ENCODE measurements at places on chromosomes 13 and 19.
A peak's percentile ranks its signal among the peaks of the same experiment; 100 is the strongest.

- no peak for DNase-seq
Observed at GRCh38 chr13:65783383-65783782, 1446.8 kb downstream of the PCDH9 start.

DNA sequence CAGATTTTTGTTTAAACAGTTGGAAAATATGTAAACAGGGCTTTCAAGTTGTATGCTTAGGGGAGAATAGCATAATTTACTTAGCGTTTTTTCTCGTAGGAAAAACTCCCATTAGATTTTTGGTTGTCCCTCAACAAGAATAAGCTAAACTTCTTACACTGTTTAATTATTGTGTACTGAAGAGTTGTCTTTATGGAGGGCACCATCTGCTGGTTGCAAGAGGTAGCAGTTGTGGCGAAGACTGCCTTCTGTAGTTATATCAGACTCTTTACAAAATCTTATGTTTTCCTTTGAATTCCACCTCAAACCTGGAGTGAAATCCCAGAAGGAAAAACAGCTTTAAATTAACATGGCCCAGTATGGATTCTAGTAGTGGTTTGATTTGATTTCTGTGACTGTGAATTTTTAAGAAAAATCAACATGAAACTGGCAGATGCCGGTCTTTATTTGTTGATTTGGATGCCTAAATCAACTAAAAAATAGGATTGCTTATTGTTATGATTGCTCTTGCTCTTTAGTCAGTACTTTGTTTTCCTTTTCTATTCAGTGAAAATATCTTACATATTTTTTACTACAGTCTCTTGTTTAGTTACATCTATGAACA lies 53.4 kb downstream of the PDS5B start:
- peak; percentile 58 for DNase-seq

DNA sequence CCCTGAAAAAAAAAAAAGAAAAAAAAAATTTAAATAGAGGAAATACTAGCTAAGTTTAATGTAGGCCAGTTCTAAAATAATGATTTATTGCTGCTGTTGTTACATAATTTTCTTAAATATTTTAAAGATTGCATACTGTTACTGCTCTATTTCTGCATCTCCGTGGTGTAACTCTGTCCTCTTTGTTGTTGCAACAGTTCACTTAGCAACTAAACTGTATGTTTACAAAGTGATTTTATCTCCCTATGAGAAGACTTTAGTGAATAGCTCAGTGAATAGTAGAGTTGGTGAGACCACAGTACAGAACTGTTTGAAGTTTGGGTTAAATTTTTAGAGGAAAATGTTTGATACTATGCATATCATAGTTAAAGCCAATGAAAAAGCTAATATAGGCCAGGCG lies 19.4 kb downstream of the BRCA2 start:
- DNase-seq = no peak

GRCh38 chr19:12603714-12604113 lies 6.9 kb downstream of the ZNF490 start:
- no peak for DNase-seq

- no peak for DNase-seq
Observed at GRCh38 chr19:44807652-44808462, 1.0 kb upstream of the BCAM start.

GRCh38 chr19:41882568-41883462 lies at the start of gene ARHGEF1:
TSS of gene ARHGEF1 (plus strand) at chr19:41883184. CDS start at chr19:41888083, 4,899 bp downstream.
- peak; percentile 69 for DNase-seq

DNA sequence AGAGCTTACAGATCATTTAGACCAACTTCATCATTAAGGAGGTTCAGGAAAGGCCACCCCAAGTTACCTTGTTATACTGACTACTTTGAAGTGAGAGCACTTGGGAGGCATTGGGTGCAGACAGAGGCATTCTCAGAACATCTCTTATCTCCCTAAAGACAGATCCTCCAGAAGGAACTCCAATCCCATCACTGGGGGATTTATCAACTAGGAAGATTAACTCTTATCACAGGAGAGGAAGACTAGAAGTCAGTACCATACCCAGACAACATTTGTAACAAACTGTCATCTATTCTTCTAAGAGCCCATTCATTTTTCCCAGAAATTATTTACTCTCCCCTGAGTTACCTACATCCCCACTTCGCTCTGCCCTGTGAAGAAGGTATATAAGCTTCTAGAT lies 5.8 kb upstream of the RFXAP start:
- DNase-seq = peak; percentile 37

GRCh38 chr13:74301258-74301935 lies 167.2 kb upstream of the KLF12 start:
- no peak for DNase-seq

- DNase-seq = no peak
Observed at GRCh38 chr13:107088061-107088460, 520.1 kb upstream of the ARGLU1 start.

DNA sequence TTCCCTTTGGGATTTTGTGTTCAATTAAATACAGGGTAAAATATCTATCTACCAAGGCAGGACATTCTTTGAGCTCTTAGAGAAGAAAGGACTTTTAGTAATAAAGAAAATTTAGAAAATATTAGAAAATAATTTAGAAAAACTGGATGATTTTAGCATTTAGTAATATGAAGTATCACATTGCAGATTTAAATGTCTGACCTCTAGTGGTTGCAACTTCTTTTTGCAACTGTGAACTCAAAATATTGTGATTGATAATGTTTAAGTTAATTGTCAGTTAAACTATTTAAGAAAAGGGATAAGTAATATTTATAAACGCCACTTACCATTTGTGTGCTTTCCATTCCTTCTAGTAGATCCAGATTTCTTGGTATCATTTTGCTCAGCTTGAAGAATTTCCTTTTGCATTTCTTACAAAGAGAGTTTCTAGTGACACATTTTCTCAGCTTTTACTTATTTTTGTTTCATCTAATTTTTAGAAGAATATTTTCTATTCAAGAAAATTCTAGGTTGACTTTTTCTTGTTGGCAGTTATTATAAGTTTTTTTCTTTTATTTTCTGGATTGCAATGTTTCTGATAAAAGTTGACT lies 10.3 kb upstream of the POSTN start:
- DNase-seq = no peak

DNA sequence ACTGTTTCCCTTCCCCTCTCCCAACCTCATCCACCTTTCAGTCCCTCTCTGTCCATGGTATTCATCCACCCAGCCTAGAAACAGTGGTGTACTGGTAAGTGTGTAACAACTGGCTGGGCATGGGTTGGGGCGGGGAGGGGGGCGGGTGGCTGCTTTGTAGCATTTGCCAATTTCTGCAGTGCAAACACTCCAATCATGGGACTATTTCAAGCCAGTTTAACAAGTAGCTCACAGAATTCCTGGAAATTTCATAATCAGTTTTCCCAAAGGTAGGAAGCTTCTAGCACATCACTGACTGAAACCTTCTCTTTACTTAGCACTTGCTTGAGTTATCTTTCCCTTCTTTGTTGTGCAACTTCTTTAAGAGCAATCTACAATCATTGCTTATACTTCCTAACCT lies 100.8 kb upstream of the WASF3 start:
- DNase-seq = no peak

GRCh38 chr13:113087923-113088690 lies 17.5 kb upstream of the F7 start:
- no peak for DNase-seq

DNA sequence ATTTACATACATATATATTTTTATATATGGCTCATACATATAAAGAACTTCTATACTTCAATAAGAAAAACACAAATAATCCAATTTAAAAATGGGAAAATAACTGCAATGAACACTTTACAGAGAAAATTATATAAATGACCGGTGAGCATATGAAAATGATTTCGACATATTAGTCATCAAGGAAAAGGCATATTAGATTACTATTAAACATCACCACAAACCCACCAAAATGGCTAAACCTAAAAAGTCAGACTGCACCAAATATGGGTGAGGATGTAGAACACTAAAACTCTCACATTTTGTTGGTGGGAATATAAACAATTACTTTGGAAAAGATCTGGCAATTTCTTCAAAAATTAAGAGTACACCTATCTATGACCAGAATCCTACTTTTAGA lies 316.2 kb downstream of the ENOX1 start:
- DNase-seq = no peak

- no peak for DNase-seq
Observed at GRCh38 chr13:91529739-91530482, 131.5 kb downstream of the GPC5 start.

- DNase-seq = no peak
Observed at GRCh38 chr19:19581391-19581790, 37.1 kb downstream of the PBX4 start.

- DNase-seq = no peak
Observed at GRCh38 chr19:38524994-38525634, 91.6 kb downstream of the RYR1 start.

GRCh38 chr19:35500611-35501010 lies 10.3 kb upstream of the KRTDAP start:
- DNase-seq = no peak

- DNase-seq = peak; percentile 79
Observed at GRCh38 chr19:3108775-3109174, 14.6 kb downstream of the GNA11 start.

- DNase-seq = no peak
Observed at GRCh38 chr13:42259515-42259914, 12.4 kb upstream of the AKAP11 start.

- DNase-seq = no peak
Observed at GRCh38 chr19:13012690-13013608, 17.7 kb downstream of the NFIX start.

- no peak for DNase-seq
Observed at GRCh38 chr19:10725415-10725814, 7.5 kb downstream of the DNM2 start.

- no peak for DNase-seq
Observed at GRCh38 chr19:6414793-6415590, 9.6 kb downstream of the KHSRP start.

DNA sequence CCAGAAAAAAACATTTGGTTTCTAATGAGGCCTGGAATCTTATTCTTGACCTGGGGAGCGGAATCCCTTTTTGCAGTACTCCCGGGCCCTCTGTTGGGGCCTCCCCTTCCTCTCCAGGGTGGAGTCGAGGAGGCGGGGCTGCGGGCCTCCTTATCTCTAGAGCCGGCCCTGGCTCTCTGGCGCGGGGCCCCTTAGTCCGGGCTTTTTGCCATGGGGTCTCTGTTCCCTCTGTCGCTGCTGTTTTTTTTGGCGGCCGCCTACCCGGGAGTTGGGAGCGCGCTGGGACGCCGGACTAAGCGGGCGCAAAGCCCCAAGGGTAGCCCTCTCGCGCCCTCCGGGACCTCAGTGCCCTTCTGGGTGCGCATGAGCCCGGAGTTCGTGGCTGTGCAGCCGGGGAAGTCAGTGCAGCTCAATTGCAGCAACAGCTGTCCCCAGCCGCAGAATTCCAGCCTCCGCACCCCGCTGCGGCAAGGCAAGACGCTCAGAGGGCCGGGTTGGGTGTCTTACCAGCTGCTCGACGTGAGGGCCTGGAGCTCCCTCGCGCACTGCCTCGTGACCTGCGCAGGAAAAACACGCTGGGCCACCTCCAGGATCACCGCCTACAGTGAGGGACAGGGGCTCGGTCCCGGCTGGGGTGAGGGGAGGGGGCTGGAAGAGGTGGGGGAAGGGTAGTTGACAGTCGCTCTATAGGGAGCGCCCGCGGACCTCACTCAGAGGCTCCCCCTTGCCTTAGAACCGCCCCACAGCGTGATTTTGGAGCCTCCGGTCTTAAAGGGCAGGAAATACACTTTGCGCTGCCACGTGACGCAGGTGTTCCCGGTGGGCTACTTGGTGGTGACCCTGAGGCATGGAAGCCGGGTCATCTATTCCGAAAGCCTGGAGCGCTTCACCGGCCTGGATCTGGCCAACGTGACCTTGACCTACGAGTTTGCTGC lies at the start of gene ICAM4:
ICAM4 (plus strand) TSS at position 153 of the 935 bp plus-strand sequence; CDS start at position 211, 58 bp downstream.
- no peak for DNase-seq

DNA sequence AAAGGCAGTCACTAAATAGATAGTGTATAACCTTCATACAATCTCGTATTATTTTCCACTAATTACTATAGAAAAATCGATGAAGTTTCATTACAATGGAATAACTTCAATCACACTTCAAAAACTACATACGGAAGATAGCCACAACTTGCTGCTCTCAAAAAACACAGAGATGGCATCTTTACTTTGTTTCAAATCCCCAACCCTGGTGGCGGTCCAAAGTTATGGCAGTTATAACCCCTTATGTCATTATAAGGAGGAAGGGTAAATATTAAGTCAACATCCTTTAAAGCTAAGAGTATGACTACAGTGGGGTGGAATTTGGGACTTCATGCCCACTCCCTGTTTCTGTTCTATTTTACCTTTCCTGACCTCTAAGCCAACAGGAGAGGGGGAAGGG lies 146.5 kb downstream of the LACC1 start:
- no peak for DNase-seq

GRCh38 chr13:95212983-95213850 lies 88.0 kb downstream of the ABCC4 start:
- DNase-seq = no peak

- peak; percentile 29 for DNase-seq
Observed at GRCh38 chr19:292281-292884, 1.2 kb upstream of the PLPP2 start.

DNA sequence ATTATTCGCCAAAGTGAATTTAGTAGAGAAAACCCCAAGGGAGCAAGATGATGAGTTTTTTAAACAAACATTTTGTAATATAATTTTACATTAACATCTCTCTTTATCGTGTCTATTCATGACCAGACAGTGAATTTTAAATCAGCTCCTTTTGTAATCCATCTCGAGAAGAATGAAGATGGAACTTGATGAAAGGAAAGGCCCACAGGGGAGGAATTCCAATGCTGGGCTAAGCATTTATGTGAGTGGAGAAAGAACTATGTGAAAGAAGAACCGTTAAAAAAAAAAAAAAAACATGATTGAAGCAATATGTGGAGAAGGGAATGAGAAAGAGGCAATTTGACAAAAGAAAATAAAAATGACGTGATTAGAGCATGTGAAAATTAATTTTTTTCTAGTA lies 170.6 kb downstream of the KCTD12 start:
- no peak for DNase-seq

- peak; percentile 42 for DNase-seq
Observed at GRCh38 chr13:33207615-33207961, 78.0 kb downstream of the STARD13 start.

DNA sequence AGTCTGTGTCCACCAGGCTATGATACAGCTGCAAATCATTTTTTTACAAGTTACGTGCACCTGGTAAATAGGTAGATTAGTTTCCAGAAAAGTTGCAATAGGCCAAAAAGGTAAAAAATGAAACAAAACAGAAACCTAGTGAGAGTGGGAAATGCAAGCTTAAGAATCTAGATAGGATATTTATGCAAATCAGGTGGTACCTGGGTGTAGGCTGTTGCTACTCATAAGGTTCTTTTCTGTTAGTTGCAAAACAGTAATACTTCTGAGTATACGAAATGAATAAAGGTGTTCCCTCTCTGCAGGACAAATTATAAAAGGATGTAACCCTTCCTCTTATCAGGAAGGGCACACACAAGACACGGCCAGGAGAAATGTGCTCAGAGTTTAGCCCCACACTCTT lies 97.9 kb downstream of the UGGT2 start:
- no peak for DNase-seq

DNA sequence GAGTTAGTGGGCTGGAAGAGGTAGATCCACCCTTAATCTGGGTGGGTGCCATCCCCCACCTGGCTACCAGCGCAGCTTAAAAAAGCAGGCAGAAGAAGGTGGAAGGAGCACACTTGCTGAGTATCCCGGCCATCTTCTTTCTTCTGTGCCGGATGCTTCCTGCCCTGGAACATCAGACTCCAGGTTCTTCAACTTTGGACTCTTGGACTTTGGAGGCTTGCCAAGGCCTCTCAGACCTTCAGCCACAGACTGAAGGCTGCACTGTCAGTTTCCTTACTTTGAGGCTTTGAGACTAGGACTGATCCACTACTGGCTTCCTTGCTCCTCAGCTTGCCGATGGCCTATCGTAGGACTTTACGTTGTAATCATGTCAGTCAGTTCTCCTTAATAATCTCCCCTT lies 127.6 kb upstream of the GPC6 start:
- no peak for DNase-seq
